Jurkat, Clone E6-1 (cell line): ENCODE measurements at places on chromosomes 12 and 14.

DNA sequence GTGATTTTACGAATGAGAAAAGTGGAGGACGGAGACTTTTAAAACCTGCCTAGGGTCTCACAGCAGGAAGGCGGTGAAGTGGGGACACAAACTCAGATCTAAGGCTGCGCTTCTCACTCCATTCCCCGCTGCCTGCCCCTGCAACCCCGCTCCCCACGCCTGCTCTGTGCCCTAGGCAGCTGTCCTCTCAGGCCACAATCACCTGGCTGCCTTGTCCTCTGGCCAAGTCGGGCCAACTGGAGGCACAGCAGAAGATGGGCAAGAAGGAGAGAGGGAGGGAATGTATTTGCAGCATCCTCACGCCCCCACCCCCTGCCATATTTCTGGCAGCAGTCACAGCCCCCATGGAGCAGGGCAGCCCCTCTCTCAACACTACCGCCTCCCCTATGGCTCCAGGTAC, 94.9 kb downstream of the CHGA start:
- no peak for DNase-seq

DNA sequence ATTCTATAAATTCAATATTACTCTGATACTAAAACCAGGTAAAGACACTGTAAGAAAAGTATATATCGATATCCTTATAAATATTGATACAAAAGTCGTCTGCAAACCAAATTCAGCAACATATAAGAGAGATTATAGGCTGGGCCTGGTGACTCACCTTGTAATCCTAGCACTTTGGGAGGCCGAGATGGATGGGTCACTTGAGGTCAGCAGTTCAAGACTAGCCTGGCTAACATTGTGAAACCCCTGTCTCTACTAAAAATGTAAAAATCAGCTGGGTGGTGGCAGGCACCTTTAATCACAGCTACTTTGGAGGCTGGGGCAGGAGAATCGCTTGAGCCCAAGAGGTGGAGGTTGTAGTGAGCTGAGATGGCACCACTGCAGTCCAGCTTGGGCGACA, 13.5 kb upstream of the TUBA1C start:
- no peak for DNase-seq

DNA sequence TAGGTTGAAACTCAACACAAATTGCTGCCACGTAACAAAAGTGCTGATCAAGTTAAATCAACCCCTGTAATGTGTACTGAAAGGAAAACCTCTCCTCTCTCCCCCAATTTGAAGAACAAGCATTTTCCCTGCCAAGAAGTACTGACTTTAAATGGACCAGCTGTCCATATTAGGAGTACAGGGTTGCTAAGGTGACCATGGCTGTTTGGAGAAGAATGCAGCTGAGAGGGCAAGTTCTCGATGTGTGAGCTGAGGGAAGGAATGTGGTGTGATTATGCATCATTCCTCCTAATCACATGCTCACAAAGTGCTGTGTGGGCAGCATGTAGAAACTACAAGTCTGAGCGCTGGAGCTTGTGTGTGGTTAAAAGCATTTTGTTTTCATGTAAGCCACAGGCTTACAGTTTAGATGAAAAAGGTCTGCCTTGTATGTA, 50.9 kb upstream of the CCT2 start:
- peak; percentile 75 for DNase-seq

GRCh38 chr12:27424631-27425230, 21.8 kb upstream of the SMCO2 start:
- peak; percentile 46 for DNase-seq

GRCh38 chr14:81231540-81231939, 10.8 kb upstream of the GTF2A1 start:
- no peak for DNase-seq

DNA sequence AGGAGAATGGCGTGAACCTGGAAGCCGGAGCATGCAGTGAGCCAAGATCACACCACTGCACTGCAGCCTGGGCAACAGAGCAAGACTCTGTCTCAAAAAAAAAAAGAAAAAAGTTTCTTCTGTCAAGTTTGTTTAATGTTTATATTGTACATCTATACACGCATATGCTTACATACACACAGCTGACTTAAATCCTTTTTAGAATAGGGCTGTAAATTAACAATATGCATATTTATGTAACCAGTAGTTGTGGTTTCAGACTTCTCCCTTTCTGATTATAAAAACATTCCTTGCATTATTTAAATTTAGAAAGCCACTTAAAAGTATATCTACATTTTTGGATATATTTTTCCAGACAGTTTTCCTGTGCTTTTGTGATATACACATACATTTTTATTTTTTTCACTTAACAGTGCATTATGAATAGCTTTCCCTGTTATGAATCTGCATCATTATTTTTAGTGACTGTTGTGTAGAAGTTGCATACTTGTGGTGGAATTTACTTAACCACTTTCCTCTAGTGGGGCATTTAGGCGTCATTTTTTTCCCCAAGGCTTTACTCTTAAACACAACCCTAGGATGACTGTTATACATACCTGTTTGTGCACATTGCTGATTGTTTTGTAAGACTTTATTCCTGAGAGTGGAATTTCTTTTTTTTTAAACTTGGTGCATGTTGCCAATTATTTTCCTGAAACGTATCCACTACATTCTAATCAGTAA, 29.4 kb downstream of the POLR3B start:
- DNase-seq: no peak

GRCh38 chr12:116687888-116688287, 50.0 kb downstream of the SPRING1 start:
- peak; percentile 31 for DNase-seq

DNA sequence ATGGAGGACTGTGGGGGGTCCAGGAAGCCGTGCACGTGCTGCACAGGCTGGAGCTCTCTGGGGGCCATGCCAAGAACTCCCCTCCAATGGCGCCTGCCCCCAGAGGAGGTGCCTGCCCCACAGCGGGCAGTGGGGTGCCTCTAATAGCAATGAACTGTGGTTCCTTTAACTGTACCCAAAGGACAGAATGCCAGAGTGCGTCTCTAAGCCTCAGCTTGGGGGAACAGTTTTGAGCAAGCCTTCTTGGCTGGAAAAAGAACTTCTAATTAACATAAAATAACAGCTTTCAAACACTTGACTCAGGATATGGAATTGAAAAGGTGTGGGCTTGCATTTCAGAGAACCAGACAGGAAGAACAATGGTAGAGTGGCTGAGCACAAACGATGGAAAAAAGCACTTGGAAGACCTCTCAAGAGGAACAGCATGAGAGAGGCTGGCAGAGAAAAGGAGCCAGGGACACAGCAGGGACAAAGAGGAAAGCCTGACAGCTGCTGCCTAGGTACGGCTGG, 195.6 kb downstream of the TTC7B start:
- no peak for DNase-seq

DNA sequence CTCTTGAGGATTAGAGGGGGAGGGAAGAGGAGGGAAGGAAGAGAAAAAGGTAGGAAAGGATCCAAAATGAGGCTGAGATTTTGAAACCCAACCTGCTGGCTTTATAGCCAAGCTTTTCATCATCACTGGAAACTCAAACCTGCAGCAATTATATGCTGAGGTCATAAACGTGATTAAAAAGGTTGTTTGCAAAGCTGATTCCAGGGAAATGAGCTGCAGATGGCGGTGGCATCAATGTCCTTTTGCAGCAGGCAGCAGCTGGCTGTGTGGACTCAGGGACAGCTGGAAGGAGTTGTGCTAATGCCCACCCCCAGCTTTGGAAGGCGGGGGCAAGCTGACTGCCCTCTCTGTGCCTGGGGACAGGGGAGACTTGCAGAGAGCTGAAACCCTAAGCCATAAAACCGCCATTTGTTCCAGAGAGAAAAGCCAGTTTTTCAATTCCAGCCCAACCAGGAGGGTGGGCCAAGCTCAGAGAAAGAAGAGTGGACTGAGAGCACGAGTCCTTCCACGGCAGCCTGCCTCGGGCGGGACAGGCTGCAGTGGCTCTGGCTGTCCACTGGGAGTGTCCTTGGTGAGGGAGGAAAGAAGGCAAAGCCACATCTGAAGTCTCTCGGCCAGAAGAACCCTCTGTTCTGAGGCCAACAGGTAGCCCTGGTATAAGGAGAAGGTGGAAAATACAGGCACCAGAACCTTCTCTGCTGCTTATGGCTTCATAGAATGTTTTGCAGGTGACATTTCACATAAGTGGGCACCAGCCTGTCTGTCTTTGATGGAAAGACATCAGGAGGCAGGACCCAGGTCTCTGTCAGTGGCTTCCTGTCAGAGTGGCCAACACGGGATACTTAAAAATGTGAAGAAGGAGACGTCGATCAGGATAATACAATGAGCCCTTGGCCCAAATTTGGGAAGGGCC, 90.7 kb downstream of the SINHCAF start:
- DNase-seq: no peak

GRCh38 chr12:66751432-66752113, 72.7 kb upstream of the GRIP1 start:
- no peak for DNase-seq

GRCh38 chr12:57583008-57583831, 7.8 kb upstream of the PIP4K2C start:
- peak; percentile 84 for DNase-seq

GRCh38 chr12:80406253-80406652, 37.8 kb upstream of the PTPRQ start:
- DNase-seq: no peak

DNA sequence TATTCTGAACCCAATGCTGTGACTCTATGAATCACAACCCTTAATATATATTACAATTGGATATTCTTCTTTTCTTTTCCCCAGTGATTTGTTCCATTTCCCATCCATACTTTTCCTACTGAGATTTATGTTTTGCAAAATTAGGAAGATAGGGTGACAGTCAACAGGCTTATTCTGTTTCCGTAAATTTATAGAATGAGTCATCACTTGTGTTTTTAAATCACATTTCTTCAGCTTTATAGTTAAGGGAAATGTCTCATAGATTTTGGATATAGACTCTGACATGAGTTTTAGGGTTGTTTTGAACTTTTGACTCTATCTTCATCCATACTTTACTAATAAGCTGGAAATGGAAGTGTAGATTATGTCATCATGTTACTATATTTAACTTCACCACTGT, 661.6 kb upstream of the FBXO33 start:
- no peak for DNase-seq

- no peak for DNase-seq
Measured at GRCh38 chr14:68212361-68212760, 392.8 kb downstream of the RAD51B start.

GRCh38 chr12:96236221-96236822, 42.1 kb downstream of the ELK3 start:
- DNase-seq: peak; percentile 67

- no peak for DNase-seq
Measured at GRCh38 chr12:1937481-1938224, 19.2 kb upstream of the CACNA2D4 start.

- no peak for DNase-seq
Measured at GRCh38 chr12:131758016-131758739, 47.3 kb downstream of the SFSWAP start.

DNA sequence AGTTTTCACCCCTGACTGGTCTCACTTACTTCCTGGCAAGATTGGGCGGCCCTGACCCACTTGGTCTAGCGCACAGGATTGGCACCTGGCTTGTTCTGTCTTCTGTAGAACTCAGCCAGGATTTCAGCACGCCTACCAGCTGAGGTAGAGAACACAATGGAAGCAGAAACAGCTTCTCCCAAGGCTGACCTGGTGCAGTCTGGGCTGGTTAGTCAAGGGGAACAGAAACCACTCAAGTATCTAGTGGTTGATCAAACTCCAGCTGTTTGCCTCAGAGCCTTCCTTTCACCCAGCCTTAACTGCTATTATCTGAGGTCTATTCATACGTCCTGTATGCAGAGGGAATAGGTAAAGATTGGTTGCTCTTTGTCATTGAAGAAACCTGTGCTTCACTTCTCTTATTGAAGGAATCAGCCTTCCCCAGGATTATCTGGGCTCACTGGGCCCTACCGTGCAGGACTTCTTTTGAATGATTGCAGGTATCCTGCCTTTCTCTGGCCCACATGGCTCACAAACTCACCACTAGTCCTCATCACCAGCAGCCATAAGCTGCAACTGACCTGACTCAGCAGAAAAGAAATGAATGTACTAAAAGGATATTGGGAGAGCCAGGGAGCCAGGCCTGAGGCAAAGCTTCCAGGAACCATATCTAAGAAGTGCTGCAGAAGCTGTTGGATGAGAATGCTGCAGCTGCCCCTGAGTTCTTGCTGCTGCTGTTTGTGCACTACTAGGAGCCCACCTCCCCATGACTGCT, 2.5 kb upstream of the PLEKHD1 start:
- peak; percentile 9 for DNase-seq

- no peak for DNase-seq
Measured at GRCh38 chr14:79043194-79043889, 873.2 kb downstream of the NRXN3 start.

- no peak for DNase-seq
Measured at GRCh38 chr14:31556191-31556590, 5.0 kb upstream of the NUBPL start.

DNA sequence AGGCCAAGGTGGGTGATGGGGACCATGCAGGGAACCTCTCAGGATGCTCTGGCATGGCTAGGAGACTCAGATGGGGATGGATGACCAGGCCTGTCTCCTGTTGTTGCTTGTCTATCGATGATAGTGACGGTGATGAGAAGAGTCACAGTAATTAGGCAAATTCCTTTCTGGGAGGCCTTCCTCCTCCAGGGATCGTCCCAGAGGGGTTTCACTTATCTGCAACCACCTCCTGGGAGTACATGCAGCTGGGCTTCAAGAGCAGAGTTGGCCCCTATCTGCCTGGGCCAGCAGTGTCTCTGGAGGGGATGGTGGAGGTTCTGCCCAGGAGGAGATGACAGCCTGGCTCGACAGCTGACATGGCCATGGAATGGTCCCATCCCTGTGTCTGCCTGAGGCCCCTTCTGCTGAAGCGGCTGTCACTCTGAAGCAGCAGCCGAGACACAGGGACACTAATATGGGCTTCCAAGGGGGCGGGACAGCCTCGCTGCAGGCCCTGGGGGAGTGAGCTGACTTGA, 27.5 kb upstream of the OAS1 start:
- no peak for DNase-seq

DNA sequence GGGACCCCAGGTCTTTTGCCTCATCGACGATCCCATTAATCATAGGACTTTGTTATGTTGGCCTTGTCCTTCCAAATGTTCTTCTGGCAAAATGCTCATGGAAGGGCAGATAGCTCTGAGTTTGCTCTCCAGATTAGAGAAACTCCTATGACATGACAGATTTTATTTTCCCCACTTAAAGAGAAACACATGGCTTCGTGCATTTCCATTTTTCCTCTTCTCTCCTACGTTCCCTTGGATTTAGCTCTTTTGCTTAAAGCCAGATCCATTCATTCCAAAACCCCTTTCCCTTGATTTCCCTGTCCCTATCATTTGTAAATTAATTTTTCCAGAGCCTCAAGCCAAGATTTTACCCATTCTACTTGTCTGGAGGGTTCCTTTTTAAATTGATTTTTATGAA, 2.9 kb downstream of the PRIMA1 start:
- no peak for DNase-seq

GRCh38 chr12:129877411-129877810, 26.4 kb downstream of the TMEM132D start:
- DNase-seq: no peak

GRCh38 chr12:27619308-27619707, 76.9 kb upstream of the REP15 start:
- DNase-seq: no peak

GRCh38 chr12:58066296-58066695, 124.9 kb downstream of the ATP23 start:
- no peak for DNase-seq

- no peak for DNase-seq
Measured at GRCh38 chr12:87847147-87847546, 182.1 kb downstream of the C12orf50 start.

- DNase-seq: no peak
Measured at GRCh38 chr12:92544322-92544721, 158.5 kb upstream of the PLEKHG7 start.
